ENCODE measurements at places on chromosomes 7 and 10.

DNA sequence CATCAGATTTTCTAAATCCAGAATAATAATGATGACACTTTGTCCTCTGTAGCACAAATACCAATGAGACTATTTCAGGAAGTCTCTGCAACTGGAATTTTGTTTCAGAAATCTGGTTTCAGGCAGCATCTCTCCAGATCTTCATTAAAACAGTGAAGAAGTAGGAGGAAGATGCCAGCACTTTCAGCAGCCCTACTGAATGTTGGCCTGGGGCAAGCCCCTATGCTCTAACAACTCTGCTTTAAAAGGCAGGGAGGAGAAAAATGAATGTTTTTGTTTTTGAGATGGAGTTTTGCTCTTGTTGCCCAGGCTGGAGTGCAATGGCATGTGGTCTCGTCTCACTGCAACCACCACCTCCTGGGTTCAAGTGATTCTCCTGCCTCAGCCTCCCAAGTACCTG, 7.2 kb upstream of the CAV1 start:
- DNase-seq, result no peak

DNA sequence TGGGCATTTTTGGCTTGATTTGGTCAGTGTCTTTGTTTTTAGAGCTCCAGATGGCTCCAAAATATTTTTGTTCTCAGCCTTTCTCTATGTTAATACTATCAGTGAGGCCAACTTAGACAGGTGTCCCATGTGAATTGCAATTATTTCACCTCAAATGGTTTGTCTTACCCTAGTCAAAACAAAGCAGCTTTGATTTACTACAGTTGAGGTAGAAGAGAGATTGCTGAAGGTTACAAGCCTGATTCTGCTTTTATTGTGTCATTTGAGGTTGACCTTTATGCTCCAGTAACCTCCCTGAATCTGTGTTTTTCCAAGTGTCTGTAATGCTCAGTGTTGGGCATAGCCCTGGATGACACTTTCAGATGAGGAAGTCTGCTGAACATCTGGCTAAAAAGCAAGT, 882.9 kb downstream of the NRG3 start:
- no peak for DNase-seq

- no peak for DNase-seq
Observed at GRCh38 chr7:42071372-42072261, 165.4 kb downstream of the GLI3 start.

- no peak for DNase-seq
Observed at GRCh38 chr10:92523639-92524038, 50.3 kb downstream of the IDE start.

DNA sequence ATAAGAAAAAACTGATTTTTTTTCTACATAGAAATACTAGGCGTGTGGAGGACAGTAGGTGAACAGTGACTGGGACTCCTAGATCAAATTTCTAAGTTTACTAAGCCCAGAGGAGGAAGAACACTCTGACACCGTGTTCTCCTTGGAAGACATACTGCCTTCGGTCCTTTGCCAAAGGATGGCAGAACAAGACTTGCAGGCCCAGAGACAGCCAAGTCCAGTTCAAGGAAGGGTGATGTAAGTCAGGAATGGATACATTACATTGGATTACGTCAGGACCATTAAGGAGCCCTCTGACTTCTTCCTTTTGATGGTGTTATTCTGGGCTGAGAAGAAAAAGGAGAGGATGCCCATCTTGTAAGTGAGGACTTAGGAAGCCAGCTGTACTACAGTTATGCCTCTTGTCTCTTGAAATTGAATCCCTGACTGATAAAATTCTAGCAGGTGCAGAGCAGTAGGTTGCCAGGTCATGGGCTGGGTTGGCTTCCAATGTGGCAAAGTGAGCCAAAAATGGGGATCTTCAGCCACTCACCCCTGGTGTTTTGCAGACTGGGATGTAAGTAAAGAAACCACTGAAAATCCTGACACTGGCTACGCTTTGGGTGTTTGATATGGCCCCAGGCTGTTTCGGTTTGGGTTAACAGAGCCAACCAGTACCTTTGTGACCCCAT, 45.1 kb downstream of the RELN start:
- DNase-seq, result no peak

GRCh38 chr10:58086763-58087150, 180.9 kb downstream of the IPMK start:
- DNase-seq, result no peak

DNA sequence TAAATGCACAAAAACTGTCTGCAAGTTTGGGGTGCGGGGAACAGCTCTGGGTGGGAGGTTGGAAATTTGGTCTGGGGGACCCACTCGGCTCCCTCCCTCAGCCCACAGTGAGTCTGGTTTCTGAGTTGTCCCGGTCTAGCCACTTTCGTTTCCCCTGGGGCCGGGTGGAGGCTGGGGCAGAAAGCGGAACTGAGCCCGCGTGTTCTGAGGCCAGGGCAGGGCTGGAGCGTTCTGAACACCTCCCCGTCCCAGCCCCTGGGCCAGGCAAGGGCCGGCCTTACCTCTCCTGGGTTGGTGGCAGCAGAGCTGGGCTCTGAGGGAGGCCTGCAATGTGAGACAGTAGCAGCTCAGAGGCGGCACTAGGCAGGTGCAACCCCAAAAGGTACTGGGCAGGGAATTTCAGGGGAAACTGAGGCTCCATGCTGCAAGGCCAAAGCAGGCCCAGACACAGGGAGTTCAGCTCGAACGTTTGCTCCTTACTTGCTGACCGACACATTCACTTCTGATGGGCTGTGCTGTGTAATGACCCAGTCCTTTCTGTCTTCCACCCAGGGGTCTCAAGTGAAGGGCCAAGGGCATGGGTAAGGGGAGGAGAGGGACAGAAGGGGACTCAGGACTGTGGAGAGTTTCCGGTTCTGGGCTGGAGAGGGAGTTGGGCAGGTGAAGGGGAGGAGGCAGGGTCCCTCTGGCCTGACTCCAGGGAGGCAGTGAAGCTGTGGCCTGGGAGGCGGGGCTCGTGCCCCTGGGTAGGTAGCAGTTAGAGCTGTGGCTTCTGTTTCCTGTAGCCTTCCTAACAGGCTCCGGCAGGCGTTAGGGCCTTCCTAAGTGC, 3.0 kb downstream of the IRF5 start:
- DNase-seq, result no peak

GRCh38 chr10:47378606-47379444, 5.3 kb downstream of the ZNF488 start:
- peak; percentile 41 for DNase-seq

- DNase-seq, result no peak
Observed at GRCh38 chr7:77484785-77485184, 52.3 kb upstream of the PTPN12 start.

DNA sequence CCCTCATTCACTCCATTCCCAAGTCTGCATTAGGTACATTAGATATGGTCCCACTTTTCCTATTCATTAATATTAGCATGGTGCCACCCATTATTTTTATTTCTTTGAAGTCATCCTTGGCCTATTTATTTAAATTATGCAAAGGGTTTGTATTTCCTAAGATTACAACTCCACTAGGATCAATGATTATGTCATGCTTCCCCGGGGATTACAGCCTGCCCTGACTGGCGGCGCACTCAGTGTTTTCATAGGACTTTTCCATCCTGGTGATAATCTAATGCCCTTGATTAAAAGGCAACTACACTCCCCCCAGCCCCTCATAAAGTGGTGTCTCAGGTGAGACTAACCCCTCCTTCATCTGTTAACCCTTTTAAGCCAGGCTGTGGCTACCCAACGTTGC, 187.2 kb downstream of the POU6F2 start:
- no peak for DNase-seq

GRCh38 chr7:68121655-68122054, 1125.0 kb downstream of the TYW1 start:
- DNase-seq, result no peak

GRCh38 chr7:37786741-37787569, 61.4 kb upstream of the NME8 start:
- no peak for DNase-seq

DNA sequence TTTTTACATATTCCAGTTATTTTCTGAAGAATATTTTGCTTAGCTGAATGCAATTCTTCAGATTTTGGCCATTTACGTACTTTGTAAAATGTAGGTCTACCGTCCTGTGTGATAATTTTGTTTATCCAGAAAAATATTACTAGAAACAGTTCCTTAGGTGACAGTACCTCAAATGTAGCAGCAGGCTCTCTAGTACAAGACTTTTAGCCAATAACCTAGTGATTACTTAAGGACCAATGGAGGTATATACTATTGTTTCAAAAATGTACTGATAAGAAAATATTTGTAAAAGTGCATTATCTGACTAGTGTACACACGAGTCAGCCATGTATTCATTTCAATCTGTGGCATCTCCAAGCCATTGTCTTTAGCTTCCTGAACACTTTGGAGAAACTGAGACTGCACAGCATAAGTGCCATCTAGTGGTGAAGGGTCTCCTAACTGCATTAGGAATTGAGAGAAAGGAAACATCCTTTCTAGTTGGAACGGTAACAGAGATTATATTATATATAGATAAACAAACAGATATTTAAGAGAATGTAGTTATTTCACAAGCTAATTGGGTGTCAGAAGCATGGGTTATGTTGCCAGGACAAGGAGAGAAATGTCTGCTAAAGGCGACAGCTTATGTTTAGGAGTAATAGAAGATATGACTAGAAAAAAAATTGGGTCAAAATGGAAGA, 23.7 kb downstream of the RTKN2 start:
- DNase-seq, result no peak

DNA sequence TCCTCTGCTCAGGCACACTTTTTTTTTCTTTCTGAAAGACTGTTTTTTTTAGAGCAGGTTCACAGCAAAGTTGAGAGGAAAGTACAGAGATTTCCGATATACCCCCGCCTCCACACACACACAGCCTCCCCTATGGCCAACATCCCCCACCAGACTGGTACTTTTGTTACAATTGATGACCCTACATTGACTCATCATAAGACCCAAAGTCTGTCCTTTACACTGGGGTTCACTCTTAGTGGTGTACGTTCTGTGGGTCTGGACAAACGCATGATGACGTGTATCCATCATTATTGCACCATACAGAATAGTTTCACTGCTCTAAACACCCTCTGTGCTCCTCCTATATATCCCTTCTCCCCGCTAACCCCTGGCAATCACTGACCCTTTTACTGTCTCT, 107.7 kb downstream of the RBM20 start:
- DNase-seq, result no peak

- no peak for DNase-seq
Observed at GRCh38 chr7:134992626-134993179, 6.4 kb downstream of the AGBL3 start.

DNA sequence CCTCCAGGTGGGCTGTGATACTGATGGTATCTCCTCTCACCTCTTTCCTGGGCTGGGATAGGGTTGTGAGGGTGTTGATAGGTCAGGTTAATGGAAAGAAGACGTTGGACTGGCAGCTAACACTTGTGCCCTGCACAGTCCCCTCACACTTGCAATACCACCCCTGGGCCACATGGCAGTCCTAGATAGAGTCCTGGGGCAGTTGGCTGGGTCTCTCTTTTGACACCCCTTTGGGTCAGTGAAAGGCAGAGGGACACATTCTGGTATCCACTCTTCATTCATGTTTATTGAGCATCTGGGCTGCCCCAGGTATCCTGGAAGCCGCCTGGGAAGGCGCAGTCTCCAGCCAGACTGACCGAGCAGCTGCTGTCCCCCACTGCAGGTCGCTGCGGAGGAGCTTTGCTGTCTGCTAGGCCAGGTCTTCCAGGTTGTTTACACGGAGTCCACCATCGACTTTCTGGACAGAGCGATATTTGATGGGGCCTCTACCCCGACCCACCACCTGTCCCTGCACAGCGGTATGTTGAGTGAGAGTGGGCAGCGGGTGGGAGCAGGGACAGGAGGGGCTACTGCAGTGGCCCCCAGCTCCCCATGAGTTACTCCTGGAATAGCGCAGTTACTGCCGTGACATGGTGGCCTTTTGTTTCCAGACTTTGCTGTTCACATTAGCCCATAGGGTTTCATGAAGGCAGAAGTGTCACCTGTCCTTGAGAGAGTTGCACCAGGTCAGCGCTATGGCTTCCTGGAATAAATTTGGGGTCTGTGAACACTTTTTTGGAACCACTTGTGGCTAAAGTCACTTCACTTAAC, 19.1 kb downstream of the NACAD start:
- no peak for DNase-seq

DNA sequence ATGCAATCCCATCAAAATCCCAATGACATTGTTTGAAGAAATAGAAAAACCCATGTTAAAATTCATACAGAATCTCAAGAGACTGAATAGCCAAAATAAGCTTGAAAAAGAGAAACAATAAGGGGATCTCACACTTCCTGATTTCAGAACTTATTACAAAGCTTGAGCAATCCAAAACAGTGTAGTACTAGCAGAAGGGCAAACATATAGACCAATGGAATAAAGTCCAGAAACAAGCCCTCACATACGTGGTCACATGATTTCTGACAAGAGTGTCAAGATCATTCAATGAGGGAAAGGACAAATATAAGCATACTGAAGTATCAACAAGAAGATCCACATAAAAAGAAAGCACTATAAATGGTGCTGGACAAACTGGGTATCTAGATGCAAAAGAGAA, 31.9 kb downstream of the MICU1 start:
- DNase-seq, result no peak

GRCh38 chr10:43913676-43914235, 265.1 kb upstream of the ZNF32 start:
- no peak for DNase-seq

GRCh38 chr7:139656387-139656786, 121.4 kb downstream of the HIPK2 start:
- no peak for DNase-seq

- no peak for DNase-seq
Observed at GRCh38 chr7:69858471-69858870, 260.2 kb downstream of the AUTS2 start.

- DNase-seq, result no peak
Observed at GRCh38 chr7:55723621-55723941, 139.0 kb downstream of the SEPTIN14 start.

- DNase-seq, result no peak
Observed at GRCh38 chr7:158257516-158258410, 329.9 kb downstream of the PTPRN2 start.
